ENCODE measurements at places on chromosomes 2 and 18.

- DNase-seq, result no peak
Observed at GRCh38 chr2:240593026-240593702, 6.6 kb downstream of the CAPN10 start.

GRCh38 chr18:8757396-8757997, 52.1 kb downstream of the MTCL1 start:
- no peak for DNase-seq

GRCh38 chr2:232869138-232870017, 686 bp upstream of the SNORC start:
- DNase-seq, result no peak

- no peak for DNase-seq
Observed at GRCh38 chr2:189124175-189124574, 55.4 kb downstream of the COL5A2 start.

DNA sequence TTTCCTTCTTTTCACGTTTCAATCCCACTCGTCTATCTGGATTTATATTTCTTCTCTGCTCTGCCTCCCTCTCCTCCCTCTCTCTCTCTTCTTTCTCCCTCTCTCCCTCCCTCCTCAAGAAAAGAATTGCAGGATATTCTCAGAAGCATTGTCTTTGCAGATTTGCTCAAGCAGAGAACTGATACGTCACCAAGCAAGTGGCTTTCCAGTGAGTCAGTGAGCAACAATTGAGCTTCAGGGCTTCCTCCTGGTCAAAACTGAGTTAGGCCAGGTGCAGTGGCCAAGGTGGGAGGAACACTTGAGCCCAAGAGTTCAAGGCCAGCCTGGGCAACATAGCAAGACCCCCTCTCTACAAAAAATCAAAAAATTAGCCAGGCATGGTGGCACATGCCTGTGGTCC, 151.1 kb downstream of the SMAD2 start:
- DNase-seq, result no peak

DNA sequence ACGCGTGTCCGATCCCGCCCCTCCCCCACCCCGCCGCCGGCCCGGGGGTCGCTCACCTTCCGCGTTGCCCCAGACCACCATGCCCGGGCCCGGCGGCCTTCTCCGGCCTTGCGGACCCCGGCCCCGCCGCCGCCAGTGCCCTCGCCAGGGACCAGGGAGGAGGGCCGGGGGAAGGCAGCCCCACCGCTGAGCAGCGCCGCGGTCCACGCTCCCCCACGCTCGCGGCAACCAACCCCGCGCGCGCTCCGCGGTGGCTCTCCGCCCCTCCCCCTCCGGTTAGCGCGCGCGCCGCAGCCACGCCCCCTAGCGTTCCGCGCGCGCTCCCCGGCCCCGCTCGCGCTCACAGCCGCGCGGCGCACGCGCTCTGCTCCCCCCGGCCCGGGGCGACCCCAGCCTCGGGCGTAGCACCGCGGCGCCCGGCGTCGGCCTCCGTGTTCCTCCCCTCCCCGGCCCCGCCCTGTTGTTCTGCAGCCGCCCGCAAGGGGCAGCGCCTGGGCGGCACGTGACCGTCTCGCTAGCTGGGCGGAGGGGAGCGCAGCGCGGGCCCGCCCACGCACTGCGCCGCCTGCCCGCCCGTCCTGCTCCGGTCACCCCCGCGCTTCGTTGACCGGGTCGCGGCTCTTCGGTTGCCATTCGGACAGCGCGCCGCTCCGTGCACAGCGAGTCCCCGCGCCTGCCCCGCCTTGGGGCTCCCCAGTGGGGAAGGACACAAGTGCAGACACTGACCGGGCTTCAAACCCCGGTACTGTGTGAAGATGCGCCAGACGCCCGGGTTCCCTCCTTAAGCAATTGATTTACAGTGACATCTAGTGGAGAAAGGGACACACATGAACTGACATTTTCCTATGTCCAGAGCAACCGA, at the start of gene REV1:
Gene REV1, minus strand, starts transcription at position 257 of the 862 bp plus-strand sequence. CDS start 25,042 bp downstream, outside the sequence.
- peak; percentile 93 for DNase-seq

DNA sequence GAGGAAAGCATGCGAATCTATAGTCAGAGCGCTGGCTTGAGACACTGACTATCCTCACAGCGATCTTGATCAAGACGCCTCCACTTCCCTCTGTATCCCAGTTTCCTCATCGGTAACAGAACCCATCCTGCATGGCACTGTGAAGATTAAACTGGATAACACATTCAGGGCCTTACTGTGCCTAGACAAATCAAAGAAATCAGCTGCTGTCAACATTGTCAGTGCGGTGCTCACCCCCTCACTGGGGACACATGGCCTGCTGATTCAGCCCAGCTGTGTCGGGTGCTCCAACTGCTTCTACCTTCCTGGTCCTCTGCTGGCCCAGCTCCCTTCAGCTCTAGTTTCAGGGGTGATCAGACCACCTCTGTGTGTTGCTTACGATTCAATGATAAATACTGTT, 268.6 kb upstream of the AGAP1 start:
- no peak for DNase-seq

- DNase-seq, result no peak
Observed at GRCh38 chr2:176680916-176681516, 411.8 kb downstream of the MTX2 start.

DNA sequence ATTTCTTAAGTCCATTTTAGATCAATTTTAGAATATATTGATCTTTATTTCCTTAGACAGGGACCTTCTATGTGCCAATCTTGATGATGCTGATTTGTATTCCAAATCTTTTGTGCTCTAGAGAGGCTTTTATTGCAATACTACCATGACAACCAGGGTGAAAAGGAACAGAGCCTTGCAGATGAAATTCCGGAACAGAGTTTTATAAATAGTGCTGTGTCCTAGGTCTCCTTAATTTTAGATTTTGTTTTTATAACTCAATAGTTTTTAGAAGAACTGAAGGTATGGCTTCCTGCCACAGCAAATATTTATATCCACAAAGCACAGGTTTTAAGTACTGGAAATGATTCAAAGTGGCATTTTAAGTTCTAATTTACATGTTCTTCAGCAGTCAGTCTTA, 160.2 kb downstream of the PMAIP1 start:
- DNase-seq, result no peak

DNA sequence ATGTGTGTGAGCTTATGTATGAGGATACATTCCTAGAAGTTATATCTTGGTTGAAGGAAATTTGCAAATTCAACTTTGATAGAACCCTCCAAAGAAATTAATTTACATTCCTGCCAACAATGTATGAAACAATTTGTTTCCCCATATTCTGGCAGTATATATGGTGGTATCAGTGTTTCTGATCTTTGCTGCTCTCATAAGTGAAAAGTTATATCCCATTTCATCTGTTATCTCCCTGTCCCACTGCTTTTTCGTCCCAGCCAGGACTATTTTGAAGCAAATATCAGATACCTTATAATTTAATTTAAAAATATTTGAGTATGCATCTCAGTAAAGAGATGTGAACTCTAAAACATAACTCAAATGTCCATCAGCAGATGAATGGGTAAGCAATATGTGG, 7.1 kb downstream of the UBR3 start:
- no peak for DNase-seq

GRCh38 chr2:172922306-172922705, 153.3 kb upstream of the MAP3K20 start:
- DNase-seq, result no peak

DNA sequence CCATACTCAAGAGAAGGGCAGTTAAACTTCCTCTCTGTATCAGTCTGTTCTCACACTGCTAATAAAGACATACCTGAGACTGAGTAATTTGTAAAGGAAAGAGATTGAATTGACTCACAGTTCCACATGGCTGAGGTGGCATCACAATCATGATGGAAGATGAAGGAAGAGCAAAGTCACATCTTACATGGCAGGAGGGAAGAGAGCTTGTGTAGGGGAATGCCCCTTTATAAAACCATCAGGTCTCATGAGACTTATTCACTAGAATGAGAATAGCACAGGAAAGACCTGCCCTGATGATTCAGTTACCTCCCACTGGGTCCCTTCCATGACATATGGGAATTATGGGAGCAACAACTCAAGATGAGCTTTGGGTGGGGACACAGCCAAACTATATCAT, 1.4 kb upstream of the IL36B start:
- no peak for DNase-seq

DNA sequence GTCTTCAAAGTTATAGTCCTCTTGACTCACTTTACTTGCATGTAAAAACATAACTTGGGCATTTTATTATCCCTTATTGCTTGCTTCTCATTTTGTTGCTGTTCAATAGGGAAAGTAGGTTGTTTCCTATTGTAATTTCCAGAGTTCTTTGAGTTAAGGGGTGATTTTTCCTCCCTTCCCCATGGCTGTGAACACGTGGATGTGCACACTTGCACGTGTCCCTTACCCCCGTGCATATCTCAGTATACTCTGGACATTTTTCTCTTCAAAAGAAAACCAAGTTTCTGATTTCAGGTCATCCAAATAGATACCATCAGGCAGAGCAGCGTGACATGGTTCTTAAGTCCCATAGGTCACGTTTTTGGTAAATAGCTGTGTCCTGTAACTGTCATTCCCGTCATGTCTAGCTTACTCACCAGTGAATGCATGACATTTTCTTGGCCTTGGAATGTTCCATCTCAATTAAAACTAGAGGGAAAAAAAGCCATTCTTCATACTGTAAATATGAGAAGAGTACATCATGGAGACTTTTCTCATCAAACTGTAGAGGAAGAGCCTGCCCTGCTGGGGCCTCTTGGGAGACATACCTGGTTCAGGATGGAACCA, 83.3 kb upstream of the KCNE4 start:
- DNase-seq, result no peak

DNA sequence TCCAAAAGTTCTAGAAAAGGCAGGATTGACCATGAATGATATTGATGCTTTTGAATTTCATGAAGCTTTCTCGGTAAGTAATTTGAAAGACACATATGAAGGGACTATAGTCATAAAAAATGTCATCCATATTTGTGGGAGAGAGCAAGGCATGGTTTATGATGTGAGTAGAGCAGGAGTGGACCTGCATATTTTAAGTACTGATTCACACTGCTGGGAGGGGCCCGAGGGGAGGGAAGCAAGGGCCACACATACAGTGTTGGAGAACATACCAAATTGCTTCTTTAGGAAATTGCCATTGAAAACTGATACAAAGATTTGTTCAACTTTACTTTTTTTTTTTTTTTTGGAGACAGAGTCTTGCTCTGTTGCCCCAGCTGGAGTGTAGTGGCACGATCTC, 39.4 kb downstream of the HADHB start:
- DNase-seq, result no peak

DNA sequence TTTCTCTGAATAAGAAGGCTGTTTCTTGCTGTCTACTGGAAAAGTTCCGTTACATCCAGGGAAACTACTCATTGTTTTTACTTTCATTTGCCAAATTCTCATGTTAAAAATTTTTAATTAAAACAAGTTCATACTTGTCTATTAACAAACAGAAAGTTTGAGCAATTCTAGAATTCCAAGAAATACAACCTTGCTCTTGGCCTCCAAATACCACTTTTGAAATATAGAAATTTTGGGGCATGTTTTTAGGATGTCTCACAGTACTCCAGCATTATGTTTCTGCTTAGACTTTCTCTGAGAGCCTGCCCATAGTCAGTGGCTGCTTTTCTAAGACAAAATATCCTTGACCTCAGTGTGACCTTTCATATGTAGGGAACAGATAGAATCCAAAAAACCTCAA, 228.7 kb upstream of the RND3 start:
- no peak for DNase-seq
